Bronchial smooth muscle cell (primary cell): ENCODE measurements at places on chromosomes 16 and 17. TPM values are rescaled to one million over a fixed set of nuclear protein-coding genes. Genes with fewer than 3 reads are reported as not detected.

The BIRC5 gene
- 6.3 and 15.4 TPM in 2 replicates for total RNA-seq

The WDR45B gene
- total RNA-seq, result 40.9 and 44.3 TPM in 2 replicates

The TM4SF5 gene
- not detected in 2 replicates for total RNA-seq

The CACNB1 gene
- 4.3 and 7.1 TPM in 2 replicates for total RNA-seq

The TEFM gene
- 5.6 and 10.4 TPM in 2 replicates for total RNA-seq

The FOXK2 gene
- total RNA-seq, result 19.5 and 19.7 TPM in 2 replicates

The HBM gene
- total RNA-seq, result not detected in 2 replicates

The MPO gene
- total RNA-seq, result 0.09 and 0.47 TPM in 2 replicates

The TNFRSF17 gene
- total RNA-seq, result not detected in 2 replicates

The RHBDF2 gene
- 1.1 and 3.0 TPM in 2 replicates for total RNA-seq

The TMEM235 gene
- 0.16 TPM in 1 of 2 replicates, not detected in the other for total RNA-seq

The DNASE1L2 gene
- total RNA-seq, result 0.95 and 1.1 TPM in 2 replicates

The CCL5 gene
- not detected in 2 replicates for total RNA-seq

The RNF166 gene
- total RNA-seq, result 5.7 and 10.2 TPM in 2 replicates

The MED1 gene
- 14.3 and 14.9 TPM in 2 replicates for total RNA-seq

The SLFN14 gene
- not detected in 2 replicates for total RNA-seq

The GCGR gene
- total RNA-seq, result not detected in 2 replicates

The RCVRN gene
- total RNA-seq, result not detected in 2 replicates

The PABPN1L gene
- not detected in 2 replicates for total RNA-seq

The PRR11 gene
- total RNA-seq, result 0.52 and 5.2 TPM in 2 replicates

The RAB26 gene
- 3.2 and 5.5 TPM in 2 replicates for total RNA-seq

The PTGES3L gene
- total RNA-seq, result 0.16 TPM in 1 of 2 replicates, not detected in the other

The TNFRSF13B gene
- 0.09 TPM in 1 of 2 replicates, not detected in the other for total RNA-seq

The TPSG1 gene
- not detected in 2 replicates for total RNA-seq

The TLCD2 gene
- total RNA-seq, result 5.2 and 8.7 TPM in 2 replicates

The TBC1D3H gene
- not detected in 2 replicates for total RNA-seq

The CRYBA1 gene
- total RNA-seq, result not detected in 2 replicates
